ENCODE measurements at places on chromosomes 2 and 18.

DNA sequence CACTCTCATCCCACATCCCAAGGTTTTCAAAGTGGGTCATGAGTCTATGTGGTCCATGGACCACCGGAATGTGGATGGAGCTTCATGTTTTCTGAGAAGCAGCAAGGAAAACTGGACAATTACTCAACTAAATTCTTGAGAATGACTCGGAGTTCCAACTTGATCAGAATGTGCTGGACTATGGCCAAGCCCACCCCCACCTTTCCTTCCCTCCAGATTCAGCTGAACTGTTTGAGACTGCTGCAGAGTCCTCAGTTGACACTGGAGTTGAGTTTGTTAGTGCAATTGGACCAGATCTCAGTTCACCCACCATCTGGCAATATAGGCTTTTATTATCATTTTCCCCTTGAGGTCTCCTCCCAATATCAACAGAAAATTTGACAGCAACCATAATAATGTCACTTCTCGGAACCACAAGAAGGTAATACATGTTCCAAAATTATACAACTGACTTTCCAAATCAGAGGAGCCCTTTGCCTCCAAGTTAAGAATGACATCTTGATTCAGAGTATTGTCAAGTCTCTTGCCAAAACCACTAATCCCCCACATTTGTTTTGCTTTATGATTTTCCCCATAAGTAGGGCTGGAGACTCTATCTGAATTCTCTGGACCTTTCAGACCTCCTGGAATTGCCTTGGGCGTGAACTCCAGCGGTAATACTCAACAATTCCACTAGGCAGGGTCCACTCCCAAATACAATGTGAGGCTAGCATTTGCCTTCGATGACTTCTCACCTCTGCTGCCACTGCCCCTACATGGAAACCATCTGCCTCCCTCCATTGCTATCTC lies 8.8 kb downstream of the COL4A4 start:
- no peak for DNase-seq

- peak; percentile 41 for DNase-seq
These were observed at the start of gene ADD2 for GRCh38 chr2:70767699-70768589. TSS of gene ADD2 (minus strand) at chr2:70768200. CDS start at chr2:70706408, 61,792 bp downstream.

GRCh38 chr2:54561010-54561409 lies 104.9 kb downstream of the SPTBN1 start:
- DNase-seq, result no peak

- peak; percentile 3 for DNase-seq
These were observed 78.4 kb upstream of the ZNF516 start for GRCh38 chr18:76573325-76574025.

- no peak for DNase-seq
These were observed 153.2 kb upstream of the ETAA1 start for GRCh38 chr2:67243919-67244318.

All from CD4-positive, alpha-beta T cell treated with Interleukin-21 for 1 hour (primary cell).